ENCODE measurements at places on chromosomes 7 and 10. TPM values are rescaled to one million over a fixed set of nuclear protein-coding genes. Genes with fewer than 3 reads are reported as not detected.

CHCHD2 gene
- total RNA-seq = 314 TPM

PHKG1 gene
- 0.67 TPM for total RNA-seq

AKR1C2 gene
- total RNA-seq = 65.4 TPM

CASP7 gene
- 177 TPM for total RNA-seq

SLC18A3 gene
- 0.14 TPM for total RNA-seq

FBXL13 gene
- 1.5 TPM for total RNA-seq

TMEM139 gene
- 21.8 TPM for total RNA-seq

DNA sequence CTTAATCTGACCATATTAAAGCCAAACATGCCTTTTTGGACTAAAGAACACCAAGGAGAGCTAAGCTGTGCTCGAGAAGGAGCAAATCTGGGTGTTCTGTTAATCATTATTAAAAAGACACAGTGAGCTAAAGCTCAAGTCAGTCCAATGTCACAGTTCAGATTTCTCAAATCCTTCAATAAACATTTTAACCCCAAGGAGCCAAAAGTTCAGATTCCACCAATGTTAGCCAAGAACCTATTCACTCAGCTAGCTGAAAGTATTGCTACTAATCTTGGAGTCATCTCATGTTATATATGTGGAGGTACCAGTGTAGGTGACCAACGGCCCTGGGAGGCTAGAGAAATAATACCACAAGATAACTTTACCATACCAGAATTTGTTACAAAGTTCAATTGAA lies 14.5 kb upstream of the ZNF33B start:
- DNase-seq = no peak

- DNase-seq = no peak
Measured at GRCh38 chr7:24951441-24951980, 28.5 kb downstream of the OSBPL3 start.

GRCh38 chr10:75405598-75406461 lies 4.3 kb upstream of the ZNF503 start:
- DNase-seq = no peak

- DNase-seq = no peak
Measured at GRCh38 chr7:105268056-105268455, 120.7 kb downstream of the SRPK2 start.

- no peak for DNase-seq
Measured at GRCh38 chr7:100556541-100556940, 17.2 kb downstream of the SAP25 start.

DNA sequence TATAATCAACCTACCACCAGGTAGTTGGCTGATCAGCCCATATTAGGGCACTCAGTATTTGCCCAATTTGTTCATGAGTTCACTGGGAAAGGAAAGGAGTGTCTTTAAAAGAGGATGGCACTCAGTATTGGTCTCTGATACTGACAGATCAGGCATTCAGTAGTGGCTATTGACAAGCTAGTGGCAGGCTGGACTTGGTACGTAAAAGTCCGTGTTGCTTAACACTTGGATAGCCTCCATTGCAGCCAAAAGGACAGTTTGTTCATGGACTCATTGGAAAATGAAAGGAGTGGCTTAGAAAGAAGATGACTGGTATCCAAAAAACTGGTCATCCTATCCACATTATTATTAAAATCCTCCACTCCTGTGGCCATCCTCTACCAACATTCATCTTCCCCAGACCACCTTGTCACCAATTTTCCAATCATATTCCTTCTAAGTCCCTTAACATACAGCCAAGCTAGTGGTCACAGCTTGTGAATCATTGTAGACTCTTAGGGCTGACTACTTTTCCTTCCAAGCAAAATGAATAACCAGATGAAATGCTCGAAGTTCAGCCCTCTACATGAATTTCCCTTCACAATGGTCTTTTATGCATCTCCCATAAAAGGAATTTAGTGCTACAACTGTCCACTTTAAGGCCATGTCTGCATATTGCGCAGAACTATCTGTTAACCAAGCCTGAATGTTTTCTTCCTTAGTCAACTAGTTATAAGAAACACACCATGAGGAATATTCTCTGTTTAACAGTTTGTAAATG lies 78.6 kb upstream of the MAGI2 start:
- no peak for DNase-seq

- no peak for DNase-seq
Measured at GRCh38 chr10:117339578-117339977, 35.7 kb downstream of the PDZD8 start.

DNA sequence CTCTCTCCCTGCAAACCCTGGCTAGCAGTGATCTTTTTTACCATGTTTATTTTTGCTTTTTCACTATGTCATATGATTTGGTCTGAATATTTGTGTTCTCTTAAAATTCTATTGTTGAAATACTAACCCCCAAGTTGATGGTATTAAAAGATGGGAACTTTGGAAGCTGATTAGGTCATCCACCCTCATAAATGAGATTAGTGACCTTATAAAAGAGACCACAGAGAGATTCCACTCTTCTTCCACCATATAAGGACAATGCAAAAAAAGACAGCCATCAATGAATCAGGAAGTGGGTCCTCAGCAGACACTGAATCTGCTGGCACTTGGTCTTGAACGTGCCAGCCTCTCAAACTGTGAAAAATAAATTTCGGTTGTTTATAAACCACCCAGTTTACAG lies 112.8 kb upstream of the KCND2 start:
- no peak for DNase-seq

DNA sequence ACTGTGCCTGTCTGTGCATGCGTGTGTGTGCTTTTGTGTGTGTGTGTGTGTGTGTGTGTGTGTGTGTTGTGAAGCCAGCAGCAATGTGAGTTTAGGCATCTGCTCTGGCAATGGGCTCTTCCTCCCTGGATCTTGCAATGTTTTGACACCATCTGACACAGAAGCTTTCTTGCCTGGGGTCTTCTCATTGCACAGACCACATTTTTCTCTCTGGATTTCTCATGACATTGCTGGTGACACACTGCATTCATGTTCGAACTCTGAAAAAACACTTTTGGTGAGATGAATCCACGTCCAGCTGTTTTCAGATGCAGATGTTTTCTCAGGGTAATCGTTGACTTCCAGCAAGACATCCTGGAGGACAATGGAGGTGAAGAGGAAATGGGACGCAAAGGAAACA lies 63.0 kb upstream of the FZD8 start:
- DNase-seq = no peak

DNA sequence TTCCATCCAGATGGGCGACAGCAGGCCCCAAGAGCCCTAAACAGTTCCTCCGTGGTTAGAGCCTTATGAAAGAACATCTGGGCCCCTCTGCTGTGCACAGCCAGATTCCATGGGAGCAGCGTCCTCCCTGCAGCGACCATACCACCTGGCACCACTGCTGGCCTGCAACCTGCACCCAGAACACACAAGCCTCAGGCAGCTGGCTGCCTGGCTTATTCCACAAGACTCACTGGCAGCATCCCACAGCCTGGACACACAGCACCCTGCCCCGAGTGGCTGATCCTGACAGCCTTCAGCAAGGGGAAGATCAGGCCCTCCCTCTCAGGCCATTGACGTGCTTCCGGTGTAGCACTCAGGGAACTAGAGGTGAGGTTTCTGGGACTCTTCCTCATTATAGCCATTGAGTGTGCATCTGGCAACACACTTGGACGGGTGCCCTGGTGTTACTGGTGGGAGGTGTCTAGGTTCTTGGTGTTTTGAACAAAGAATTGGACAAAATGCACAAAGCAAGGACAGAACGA lies 33.7 kb upstream of the ERCC6 start:
- DNase-seq = no peak

DNA sequence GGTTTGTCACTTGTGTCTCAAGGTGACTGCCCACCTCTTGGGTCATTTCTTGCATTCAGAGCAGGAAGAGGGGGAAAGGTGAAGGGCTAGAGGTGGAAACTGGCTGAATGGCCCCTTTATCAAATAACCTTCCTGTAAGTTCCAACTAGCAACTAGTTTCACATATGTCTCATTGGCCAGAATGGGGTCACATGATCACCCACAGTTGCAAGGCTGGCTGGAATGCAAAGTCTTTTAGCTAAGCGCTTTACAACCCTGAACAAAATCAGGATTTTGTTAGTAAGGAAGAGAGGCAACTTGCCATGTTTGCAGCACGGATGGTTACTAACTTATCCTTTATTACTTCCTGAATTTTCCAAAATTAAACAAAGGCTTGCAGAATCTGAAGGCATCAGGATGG lies 156.3 kb downstream of the EMX2 start:
- no peak for DNase-seq

DNA sequence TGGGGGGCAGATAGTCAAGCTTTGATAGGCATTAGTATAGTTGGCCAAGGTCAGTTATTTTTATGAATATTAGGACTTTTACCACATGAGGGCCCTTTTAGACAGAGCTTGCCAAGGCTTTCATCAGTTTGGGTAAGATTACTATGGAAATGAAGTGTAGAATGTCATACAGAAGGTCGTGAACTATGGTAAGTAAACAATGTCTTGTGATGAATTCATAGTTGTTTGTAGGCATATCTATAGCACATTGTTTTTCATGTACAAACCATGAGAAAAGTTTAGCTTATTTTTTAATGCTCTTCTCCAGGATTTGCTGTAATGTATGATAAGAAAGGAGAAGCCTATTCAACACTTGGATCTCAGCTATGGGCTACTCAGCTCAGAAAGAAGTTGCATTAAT lies 4.3 kb downstream of the OR2A2 start:
- no peak for DNase-seq

DNA sequence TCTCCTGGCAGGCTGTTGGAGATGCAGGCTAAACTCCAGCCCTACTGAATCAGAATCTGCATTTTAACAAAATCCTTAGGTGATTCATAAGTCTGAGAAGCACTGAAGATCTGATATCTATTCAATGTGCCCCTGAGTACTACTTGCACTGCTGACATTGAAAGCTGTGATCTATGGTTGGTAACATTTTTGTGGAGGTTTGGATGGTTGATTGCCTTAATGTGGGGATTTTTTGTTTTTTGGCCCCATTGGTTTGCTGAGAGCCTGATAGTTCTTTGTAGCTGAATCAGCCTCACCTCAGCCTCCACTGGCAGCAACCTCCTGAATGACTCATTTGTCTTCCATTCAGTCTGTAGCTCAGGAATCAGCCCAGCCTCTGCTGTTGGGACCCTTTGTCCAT lies 14.7 kb upstream of the LRRN3 start:
- no peak for DNase-seq

- no peak for DNase-seq
Measured at GRCh38 chr7:46682836-46683624, 762.0 kb upstream of the IGFBP3 start.

- no peak for DNase-seq
Measured at GRCh38 chr7:4854916-4855315, 6.9 kb downstream of the PAPOLB start.

- DNase-seq = no peak
Measured at GRCh38 chr10:70774810-70775678, 10.1 kb downstream of the TBATA start.

Data from left colon (tissue), 2 donors.